NT2/D1 (cell line): ENCODE measurements at places on chromosomes 5 and 9.

DNA sequence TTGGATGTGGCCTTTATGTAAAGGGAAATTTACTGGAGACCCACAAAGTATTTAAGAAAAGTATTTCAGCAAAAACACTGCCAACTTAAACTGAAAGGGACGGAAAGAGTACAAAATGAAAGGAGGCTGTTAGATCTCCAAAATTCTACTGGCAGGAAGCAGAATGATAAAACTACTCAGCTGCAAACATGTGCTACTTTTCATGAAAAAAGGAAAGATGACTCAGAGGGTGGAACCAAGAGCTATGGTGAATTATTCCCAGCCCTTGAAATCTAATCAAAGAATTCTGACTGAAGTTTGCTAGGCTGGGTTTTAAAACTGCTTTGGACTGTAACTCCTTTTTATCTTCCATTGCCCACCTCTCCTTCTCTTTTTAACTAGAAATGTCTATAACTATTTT, 58.6 kb upstream of the ZBED3 start:
- no peak for DNase-seq

- peak; percentile 46 for DNase-seq
Observed at GRCh38 chr9:74770508-74771261, 117.0 kb downstream of the TRPM6 start.

DNA sequence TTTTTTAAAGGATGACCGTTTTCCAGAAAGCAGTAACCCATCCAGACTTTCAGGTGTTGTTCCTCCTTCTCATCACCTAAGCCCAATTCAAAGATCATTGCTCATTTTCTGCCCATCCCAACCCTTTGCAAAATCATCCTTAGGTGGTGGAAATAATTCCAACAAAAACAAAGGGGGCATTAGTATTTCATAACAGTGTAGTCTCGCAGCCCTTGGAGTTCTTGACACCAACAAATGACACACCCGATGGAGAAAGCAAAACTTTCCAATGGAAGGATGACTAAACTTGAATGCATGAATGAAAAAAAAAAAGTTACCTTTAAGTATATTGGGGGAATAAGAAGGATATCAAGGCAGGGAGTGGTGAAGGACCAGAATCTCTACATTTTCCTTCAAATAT, 117.0 kb downstream of the PAPPA start:
- DNase-seq, result no peak

GRCh38 chr5:3954199-3954598, 358.6 kb downstream of the IRX1 start:
- DNase-seq, result no peak

GRCh38 chr5:139823757-139824355, 28.2 kb downstream of the PSD2 start:
- DNase-seq, result no peak

DNA sequence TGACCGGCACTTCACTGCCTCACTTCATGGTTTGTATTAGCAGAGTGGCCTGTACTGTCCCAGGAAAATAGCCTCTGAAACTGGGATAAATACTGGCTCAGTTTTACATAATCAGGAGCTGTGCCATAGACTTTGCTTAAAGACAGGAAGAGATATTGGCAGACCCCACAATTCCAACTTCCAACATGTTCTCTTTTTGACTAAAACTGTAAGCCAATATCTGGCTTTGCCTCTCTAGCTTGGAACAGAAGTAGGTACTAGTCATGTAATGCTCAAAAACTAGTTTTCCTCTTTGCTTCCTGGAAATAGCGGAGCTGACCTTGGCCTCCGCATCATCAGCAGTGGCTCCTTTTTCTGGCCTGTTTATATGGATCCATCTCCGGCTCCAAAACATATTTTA, 276.9 kb downstream of the CDH9 start:
- DNase-seq, result no peak
